ENCODE measurements at places on chromosomes 1 and 21.

- DNase-seq = no peak
Measured at GRCh38 chr1:176603696-176604095, 140.7 kb downstream of the PAPPA2 start.

GRCh38 chr1:116502671-116503314 lies 68.0 kb downstream of the CD58 start:
- no peak for DNase-seq

- DNase-seq = no peak
Measured at GRCh38 chr1:76577525-76578185, 289.6 kb upstream of the ST6GALNAC5 start.

DNA sequence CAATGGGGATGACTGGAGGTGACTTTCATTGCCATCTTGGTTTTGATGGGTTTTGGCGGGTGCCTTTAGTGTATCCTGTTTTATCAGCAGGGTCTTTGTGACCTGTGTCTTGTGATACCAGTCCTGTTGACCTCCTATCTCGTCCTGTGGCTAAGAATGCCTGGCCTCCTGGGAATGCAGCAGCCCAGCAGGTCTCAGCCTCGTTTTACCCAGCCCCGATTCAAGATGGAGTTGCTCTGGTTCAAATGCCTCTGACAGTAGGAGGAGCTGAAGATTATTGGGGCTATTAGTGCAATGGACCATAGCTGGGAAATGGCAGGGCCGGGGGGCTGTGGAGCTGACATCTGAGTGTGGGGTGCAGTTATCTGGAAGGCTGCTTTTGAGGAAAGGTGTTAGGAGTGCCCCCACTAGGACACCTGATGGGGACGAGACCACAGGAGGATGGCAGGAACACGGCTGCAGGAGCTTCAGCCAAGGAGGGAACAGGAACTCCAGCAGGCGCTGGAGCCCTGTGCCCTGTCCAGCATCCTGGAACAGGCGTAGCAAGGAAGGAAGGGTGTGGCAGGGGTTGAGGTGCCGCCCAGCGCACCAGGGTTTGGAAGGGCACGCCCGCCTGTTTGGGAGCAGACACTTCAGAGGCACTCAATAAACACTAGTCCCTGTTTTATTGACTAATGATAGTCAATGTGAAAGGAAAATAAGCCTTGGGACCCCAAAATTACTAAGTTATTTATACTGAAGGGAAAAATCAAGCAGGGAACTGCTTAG lies 15.3 kb upstream of the AGPAT3 start:
- no peak for DNase-seq

DNA sequence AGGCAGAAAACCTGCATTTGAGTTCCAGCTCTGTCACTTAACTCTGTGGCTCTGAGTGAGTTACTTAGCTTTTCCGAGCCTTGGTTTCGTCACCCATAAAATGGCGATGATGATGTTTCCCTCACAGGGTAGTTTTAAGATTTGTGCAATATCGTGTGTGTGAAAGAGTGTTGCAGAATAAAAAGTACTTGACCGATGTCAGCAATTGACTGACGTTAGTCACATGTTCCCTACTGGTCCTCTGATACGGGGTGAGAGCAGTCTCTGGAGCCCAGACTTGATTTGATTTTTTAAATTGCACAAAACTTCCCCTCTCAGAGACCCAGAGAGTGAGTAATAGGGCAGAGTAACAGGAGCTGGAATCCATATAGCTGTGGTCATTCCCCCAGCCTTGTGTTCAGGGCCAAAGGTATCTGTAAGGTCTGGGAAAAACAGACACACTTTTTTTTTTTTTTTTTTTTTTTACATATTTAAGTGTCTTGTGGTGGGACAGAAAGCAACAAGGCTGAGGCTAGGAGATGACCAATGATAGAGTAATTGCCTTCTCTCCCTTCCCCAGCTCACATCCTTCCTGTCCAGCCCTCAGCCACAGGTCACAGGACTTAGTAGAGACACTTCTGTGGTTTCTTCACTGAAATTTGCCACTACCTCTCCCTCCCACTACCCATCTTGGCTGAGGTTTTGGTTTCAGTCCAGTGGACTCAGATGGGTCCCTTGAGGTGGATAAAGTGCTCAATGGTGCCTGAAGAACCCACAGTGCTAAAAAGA lies 2.0 kb downstream of the FCER1G start:
- DNase-seq = no peak

DNA sequence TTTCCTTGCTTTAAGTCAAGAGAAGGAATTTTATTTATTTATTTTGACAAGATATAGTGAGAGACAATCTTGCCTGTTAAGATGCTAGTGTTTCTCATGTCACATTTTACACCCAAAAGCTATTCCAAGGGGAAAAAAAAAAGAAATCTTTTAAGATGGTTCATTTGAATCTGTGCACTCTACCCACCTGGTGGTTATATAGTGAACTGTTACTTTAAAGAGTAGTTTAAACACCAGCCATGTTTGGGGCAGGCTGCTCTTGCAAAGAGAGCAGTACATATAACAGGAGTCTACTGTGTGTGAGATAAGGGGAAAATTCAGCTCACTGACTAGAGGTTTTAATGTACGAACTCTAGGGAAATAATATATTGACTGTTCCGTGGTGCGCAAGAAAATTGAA lies 3.3 kb upstream of the ELAVL4 start:
- DNase-seq = no peak

- no peak for DNase-seq
Measured at GRCh38 chr1:2969845-2970291, 51.4 kb upstream of the ACTRT2 start.

- DNase-seq = no peak
Measured at GRCh38 chr1:61692155-61692800, 32.7 kb downstream of the TM2D1 start.

DNA sequence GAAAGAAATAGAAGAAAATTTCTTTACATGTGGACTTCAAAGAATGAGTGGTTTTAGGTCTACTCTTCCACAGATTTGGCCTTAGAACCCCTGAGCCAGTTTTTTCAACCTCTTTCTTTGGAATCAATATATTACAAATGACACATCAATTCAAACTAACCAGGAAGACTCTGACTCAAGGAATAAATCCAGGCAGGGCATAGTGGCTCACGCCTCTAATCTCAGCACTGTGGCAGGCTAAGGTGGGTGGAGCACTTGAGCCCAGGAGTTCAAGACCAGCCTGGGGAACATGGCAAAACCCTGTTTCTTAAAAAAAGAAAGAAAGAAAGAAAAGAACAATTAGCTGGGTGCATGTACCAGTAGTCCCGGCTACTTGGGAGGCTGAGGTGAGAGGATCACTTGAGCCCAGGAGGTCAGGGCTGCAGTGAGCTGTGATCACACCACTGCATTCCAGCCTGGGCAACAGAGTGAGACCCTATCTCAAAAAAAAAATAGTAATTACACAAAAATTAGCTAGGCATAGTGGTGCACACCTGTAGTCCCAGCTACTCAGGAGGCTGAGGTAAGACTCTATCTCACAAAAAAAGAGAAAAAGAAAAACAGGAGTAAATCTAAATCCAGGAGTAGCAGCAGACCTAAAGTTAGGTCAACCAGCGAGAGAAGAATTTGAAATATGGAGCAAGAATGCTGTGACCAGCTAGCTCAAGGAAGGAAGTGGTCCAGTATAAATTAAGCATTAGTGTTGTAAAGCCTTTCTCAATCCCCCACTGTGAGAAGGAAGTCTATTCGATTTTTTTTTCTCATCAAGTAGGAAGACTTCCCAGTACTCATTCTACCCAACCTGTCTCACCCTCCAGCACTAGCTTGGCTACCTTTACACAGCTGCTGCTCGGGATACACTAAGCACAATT lies 1.9 kb downstream of the SORT1 start:
- DNase-seq = peak; percentile 60

DNA sequence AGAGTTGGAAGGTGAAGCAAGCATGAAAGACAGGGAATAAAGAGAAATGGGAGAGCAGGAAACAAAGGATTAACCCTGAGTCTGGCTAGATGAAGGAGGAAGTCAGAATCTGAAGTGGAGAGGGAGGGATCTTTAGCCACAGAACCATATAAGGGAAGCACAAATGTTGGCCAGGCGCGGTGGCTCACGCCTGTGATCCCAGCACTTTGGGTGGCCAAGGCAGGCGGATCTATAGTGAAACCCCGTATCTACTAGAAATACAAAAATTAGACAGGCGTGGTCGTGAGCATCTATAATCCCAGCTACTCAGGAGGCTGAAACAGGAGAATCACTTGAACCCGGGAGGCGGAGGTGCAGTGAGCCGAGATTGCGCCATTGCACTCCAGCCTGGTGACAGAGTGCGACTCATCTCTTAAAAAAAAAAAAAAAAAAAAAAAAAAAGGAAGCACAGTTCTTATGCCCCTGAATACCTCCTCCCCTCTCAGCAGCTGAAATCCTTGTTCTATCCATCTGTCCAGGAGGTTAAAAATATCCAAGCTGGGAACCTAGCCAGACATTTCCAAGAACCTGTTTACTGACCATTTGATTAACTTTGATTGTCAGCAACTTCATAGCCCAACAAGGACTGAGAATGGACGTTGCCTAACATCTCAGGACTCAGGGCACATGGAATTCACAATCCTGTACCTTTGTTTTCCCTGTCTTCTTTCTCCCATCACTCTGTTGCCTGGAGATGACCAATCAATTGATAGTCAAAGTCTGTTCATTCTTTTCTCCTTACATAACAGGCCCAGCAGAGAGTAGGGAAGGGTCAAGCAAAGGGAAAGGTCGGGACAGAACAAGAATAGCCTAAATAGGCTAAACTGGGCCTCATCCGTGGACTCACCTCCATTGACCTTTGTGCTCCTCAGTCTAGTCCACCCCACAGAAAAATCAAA lies 10.6 kb downstream of the TXNIP start:
- DNase-seq = no peak

- no peak for DNase-seq
Measured at GRCh38 chr21:38863291-38863690, 57.6 kb downstream of the ETS2 start.

- no peak for DNase-seq
Measured at GRCh38 chr1:114695430-114696058, at the start of gene AMPD1. TSS of gene AMPD1 (minus strand) at chr1:114695546. CDS start at chr1:114695471, 75 bp downstream.

- no peak for DNase-seq
Measured at GRCh38 chr1:186785503-186785902, 43.2 kb upstream of the PLA2G4A start.

- no peak for DNase-seq
Measured at GRCh38 chr1:247884797-247885413, 10.5 kb upstream of the OR2W3 start.

DNA sequence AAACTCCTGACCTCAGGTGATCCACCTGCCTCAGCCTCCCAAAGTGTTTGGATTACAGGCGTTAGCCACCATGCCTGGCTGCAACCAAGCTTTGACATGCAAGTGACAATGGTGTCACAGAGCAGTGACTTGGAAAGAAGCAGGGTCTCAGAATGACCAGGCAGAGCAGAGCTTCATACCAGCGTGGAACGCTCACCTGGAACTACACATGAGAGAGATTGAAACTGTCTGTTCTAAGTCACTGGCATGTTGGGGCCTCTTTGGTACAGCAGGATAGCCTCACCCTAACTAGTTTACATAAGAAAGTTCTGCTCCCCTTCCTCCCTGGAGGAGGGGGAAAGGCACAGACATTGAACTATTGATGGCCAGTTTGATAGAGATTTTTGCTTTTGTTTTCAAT lies 47.5 kb upstream of the ITPKB start:
- no peak for DNase-seq

DNA sequence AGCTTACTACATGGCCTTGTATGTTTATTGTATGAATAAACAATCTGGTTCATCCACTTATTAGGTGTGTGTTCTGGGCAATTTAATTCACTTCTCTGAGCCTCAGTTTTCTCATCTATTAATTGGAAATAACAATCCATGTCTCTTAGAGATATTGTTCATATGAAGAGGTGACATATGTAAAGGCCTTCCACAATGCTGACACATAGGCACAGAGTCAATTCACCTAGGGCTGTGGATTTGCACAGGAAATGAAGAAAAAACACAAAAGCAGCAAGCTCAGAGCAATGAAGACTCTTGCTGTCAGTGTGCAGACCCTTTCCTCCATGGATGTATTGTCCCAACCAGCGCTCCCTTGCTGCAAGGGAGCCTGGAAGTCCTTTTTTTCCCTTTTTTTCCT lies 195.2 kb upstream of the CAMK1G start:
- DNase-seq = no peak

DNA sequence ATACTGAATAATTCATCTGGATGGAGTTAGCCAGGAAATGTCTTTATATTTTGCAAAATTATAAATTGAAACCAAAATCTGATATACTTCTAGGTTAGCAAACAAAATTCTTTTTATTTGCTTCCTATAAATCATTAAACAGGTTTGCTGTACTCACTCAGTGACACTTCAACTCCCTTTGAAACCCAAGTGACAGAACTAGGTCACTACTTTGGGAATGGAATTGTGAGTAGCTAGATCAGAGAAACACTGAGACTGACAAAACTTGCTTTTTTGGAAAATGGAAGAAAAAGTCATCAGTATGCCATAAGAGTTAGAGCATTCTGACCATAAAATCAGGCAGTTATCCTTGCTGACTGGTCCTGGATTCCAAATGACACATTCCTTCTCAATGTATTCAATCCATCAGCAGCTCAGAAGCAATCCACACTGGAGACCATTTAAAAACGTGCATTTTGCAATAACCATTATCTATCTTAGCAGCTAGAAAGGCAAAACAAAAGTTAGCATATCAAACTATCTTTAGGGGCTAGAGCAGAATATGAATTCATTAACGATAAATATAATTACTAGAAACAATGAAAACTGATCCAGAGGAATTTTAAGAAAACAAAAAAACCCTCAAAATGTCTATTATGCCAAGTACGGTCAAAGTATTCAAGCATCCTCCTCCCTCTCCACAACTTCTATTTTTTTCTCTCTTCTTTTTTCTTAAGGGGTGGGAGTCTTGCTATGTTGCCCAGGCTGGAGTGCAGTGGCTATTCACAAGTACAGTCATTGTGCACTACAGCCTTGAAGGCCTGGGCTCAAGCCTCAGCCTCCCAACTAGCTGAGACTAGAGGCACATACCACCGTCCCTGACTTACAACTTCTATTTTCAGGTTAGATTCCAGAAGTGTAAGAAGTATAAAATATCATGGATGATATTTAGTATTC lies 60.1 kb downstream of the HNRNPR start:
- DNase-seq = peak; percentile 5

GRCh38 chr1:167629681-167630567 lies at the start of gene RCSD1:
TSS of gene RCSD1 (plus strand) at chr1:167630232. CDS start at chr1:167630424, 192 bp downstream.
- no peak for DNase-seq

GRCh38 chr1:204868340-204868700 lies 2.3 kb upstream of the NFASC start:
- DNase-seq = peak; percentile 86

GRCh38 chr21:40683349-40683748 lies 163.6 kb downstream of the DSCAM start:
- DNase-seq = no peak

All from globus pallidus (tissue), 1 donor.